ENCODE measurements at places on chromosomes 3 and 15. TPM values are rescaled to one million over a fixed set of nuclear protein-coding genes. Genes with fewer than 3 reads are reported as not detected.
A peak's percentile ranks its signal among the peaks of the same experiment; 100 is the strongest.

GRCh38 chr3:10279384-10280176 is 13.2 kb downstream of the GHRL start:
- no peaks in the 10 kb centered on the region for H3K27me3 ChIP-seq
- H3K4me1 ChIP-seq, result peaks cover 4% of the 10 kb centered on the region
- peaks cover 71% of the 10 kb centered on the region for H3K36me3 ChIP-seq
- DNase-seq, result no peak

DNA sequence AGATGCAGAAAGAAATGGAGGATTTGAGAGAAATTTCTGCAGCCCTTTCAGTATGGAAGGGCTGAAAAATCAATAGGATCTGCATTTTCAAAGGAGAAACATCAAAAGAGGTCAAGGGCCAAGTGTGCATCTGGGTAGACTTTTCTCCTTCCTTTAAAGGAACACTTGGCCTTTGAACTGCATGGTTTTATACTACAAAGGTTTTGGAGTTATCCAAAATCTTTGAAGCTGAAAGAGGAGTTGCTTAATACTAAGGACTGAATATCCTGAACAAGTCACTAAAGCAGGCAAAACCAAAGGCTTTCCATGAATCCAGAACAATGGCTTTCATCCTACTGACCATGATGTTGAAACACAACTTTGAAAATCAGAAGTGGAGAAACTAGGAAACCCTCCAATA is 553.7 kb upstream of the LMCD1 start:
- no peak for DNase-seq
- no peaks in the 10 kb centered on the region for H3K27me3 ChIP-seq
- no peak overlapping the region for H3K27ac ChIP-seq
- no peak overlapping the region for H3K4me3 ChIP-seq
- H3K36me3 ChIP-seq, result no peaks in the 10 kb centered on the region

DNA sequence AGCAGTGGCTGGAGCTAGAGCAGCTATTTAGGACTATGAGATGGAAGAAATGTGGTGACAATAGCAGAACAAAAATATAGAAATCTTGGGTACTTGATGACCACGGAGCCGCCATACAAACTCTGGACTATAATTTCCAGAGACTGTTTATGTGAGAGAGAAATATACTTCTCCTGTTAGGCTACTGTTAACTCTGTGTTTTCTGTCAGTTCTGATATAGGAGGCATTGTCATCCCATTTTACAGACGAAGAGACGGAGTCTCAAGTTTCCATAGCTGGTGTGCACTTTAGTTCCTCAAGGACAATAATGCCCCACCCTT is 22.8 kb upstream of the RFTN1 start:
- H3K4me3 ChIP-seq, result no peak overlapping the region
- H3K36me3 ChIP-seq, result no peaks in the 10 kb centered on the region
- H3K27ac ChIP-seq, result no peak overlapping the region
- no peak for DNase-seq

GRCh38 chr15:25243800-25244097 is 195.1 kb downstream of the UBE3A start:
- H3K36me3 ChIP-seq, result no peaks in the 10 kb centered on the region
- no peak for DNase-seq
- H3K4me3 ChIP-seq, result no peak overlapping the region
- no peaks in the 10 kb centered on the region for H3K4me1 ChIP-seq
- no peak overlapping the region for H3K27ac ChIP-seq

GRCh38 chr3:150956376-150956775 is 16.2 kb downstream of the CLRN1 start:
- H3K36me3 ChIP-seq, result no peaks in the 10 kb centered on the region
- no peak overlapping the region for H3K4me3 ChIP-seq
- H3K4me1 ChIP-seq, result no peaks in the 10 kb centered on the region

- H3K4me3 ChIP-seq, result no peak overlapping the region
- H3K27ac ChIP-seq, result no peak overlapping the region
- DNase-seq, result no peak
These were observed 458.1 kb upstream of the NR2F2 start for GRCh38 chr15:95872366-95872771.

- no peak overlapping the region for H3K27ac ChIP-seq
- H3K36me3 ChIP-seq, result no peaks in the 10 kb centered on the region
- no peaks in the 10 kb centered on the region for H3K27me3 ChIP-seq
- H3K4me1 ChIP-seq, result peaks cover 61% of the 10 kb centered on the region
These were observed 129.6 kb downstream of the FOXP1 start for GRCh38 chr3:71453822-71454511.

DNA sequence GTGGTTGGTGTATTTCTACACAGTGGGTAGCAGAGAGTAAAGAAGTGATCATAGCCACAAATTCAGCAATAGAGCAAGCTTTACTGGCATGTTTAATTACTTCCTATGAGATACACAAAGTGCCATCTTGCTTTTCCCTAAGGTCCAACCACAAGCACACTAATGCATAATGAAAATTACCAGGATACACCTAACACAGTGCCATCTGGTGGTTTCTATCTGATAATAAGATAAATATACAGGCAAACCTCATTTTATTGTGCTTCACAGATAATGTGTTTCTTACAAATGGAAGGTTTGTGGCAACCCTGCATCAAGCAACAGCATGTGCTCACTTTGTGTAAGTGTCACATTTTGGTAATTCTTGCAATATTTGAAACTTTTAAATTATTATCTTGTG is 223.0 kb downstream of the NSUN3 start:
- H3K27me3 ChIP-seq, result no peaks in the 10 kb centered on the region
- no peaks in the 10 kb centered on the region for H3K4me1 ChIP-seq
- no peak for DNase-seq

- H3K27ac ChIP-seq, result no peak overlapping the region
- H3K4me3 ChIP-seq, result no peak overlapping the region
- H3K4me1 ChIP-seq, result no peaks in the 10 kb centered on the region
- no peaks in the 10 kb centered on the region for H3K27me3 ChIP-seq
These were observed 242.7 kb upstream of the TTC14 start for GRCh38 chr3:180359061-180359952.

DNA sequence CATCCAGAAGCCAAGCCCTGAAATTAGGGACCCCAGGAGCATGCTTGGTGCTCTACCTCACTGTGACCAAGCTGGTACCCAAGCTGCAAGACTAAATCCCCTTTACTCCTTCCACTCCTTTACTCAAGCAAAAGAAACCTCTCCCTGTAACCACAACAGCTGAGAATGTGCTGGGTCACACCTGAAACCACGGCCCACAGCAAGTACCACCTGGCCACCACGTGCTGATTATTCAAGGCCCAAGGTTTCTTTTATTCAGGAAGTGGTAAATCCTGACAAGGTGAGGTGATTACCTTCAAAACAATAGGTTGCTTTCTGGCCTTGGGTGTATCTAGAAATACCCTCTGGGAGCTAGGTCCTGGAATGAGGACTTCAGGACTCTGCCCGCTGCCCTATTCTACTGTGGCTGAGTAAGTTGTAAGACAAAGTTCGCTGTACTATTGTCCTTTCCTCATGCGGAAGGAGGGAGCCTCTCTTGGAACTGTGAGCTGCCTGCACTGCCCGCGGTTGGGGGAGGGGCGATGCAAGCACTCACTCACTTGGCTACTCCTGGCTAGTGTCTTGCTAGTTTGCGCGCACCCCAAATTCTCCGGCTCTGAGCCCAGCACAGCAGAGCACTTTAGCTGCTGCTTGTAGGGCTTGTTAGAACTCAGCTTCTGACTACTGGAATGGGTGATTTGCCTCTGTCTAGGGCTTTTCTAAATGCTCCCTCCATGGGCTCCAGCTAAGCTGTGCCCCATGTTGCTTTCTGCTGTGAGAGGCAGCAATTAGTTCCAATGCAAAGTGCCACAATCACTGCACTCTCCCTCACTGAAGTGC is 487.1 kb upstream of the CNTN3 start:
- H3K27ac ChIP-seq, result no peak overlapping the region
- no peak for DNase-seq
- no peaks in the 10 kb centered on the region for H3K36me3 ChIP-seq
- no peaks in the 10 kb centered on the region for H3K4me1 ChIP-seq

DNA sequence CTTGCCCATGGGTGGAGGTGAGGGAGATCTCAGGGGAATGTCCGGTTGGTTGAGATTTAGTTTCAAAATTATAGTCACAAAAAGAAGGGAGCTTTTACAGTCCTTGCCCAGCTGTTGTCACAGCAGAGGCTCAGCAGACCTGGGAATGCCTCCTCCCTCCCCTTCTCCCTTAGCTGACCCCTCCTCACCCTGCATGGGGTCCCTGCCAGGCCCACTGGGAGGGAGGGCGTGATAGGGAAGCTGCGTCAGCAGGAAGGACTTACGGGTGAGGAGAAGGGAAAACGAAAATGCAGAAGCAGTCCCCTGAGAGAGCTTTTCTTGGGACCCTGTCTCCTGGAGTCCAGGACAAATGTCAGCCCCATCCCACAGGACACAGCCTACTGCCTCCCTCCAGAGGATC is 18.9 kb downstream of the SCN5A start:
- H3K4me1 ChIP-seq, result peaks cover 51% of the 10 kb centered on the region
- H3K36me3 ChIP-seq, result no peaks in the 10 kb centered on the region
- H3K4me3 ChIP-seq, result no peak overlapping the region
- no peaks in the 10 kb centered on the region for H3K27me3 ChIP-seq
- H3K27ac ChIP-seq, result peak overlapping the region; percentile 20

DNA sequence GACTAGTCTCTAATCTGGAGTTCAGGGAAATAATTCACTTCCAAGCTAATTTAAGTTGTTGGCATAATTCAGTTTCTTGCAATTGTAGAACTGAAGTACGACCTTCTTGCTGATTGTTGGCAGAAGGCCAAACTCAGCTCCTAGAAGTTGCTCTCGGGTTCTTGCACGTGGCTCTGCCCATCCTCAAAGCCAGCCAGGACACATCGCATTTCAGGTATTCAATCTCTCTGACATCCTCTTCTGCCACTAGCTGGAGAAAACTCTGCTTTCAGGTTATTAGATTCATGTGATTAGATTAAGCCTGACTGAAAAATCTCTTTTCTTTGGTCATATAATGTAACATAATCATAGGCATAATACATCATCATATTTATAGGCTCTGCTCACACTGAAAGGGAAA is 362.0 kb downstream of the ZPLD1 start:
- H3K36me3 ChIP-seq, result no peaks in the 10 kb centered on the region
- no peak overlapping the region for H3K27ac ChIP-seq
- no peak overlapping the region for H3K4me3 ChIP-seq
- DNase-seq, result no peak
- H3K4me1 ChIP-seq, result no peaks in the 10 kb centered on the region
- no peaks in the 10 kb centered on the region for H3K27me3 ChIP-seq

GRCh38 chr15:84857418-84858004 is 27.0 kb upstream of the SLC28A1 start:
- no peak overlapping the region for H3K4me3 ChIP-seq
- peaks cover 67% of the 10 kb centered on the region for H3K36me3 ChIP-seq
- H3K27me3 ChIP-seq, result no peaks in the 10 kb centered on the region
- peaks cover 51% of the 10 kb centered on the region for H3K4me1 ChIP-seq
- DNase-seq, result peak; percentile 43
- H3K27ac ChIP-seq, result no peak overlapping the region

DNA sequence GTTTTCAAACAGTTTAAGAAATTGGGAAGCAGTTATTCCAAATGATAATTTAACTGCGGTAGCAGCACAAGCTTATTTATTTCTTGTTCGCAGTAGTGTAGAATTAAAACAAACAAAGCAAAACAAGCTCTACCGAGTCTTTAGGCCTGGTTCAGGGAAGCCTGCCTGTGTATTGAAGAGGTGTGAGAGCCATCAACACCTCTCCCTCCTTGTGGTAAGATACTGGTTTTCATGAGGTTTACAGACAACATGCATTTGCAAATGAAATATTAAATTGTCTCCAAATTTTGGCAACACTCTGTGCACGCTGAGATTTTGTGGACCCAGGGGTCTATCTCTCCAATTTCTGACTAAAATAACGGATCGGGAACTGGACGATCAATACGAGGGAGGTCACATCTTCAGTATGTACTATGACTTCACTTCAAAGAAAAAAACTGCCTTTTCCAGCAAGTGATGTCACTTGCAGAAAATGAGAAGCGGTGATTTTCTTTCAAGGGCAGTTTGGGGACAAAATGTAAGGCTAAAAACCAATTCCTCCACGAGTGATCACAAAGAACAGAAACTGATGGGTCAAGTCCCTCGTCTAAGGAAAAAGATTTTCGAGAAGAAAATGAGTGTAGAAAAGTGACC is 721 bp downstream of the ATR start:
- no peak for DNase-seq
- peak overlapping the region; percentile 90 for H3K27ac ChIP-seq
- H3K4me1 ChIP-seq, result peaks cover 5% of the 10 kb centered on the region
- no peaks in the 10 kb centered on the region for H3K27me3 ChIP-seq

DNA sequence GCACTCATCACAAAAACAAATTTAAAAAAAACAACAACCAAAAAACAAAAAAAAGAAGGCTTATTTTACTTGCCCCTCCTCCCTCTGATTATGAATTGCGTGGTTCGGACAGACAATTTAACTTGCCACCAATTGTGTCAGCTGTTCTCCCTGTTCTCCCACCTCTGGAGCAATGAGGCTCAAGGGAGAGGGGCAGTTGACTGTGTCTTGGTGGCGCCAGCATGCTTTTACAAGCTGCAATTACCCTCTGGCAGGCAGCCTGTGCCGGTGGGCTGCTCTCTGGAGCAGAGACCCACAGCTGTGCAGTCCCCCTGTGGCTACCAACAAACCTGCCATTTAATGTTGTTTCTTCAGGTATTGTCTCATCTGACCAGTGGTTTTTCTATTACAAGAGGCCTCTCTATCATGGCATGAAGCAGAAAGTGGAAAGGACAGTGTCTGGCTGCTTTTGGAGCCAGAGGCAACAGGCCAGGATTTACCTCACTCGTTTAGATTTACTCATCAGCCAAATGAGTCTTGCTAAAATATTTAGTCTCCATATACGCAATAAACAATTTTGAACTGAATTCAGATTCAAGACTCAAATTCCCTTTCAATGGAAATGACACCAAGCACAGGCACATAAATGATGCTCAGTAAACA is 192.0 kb upstream of the TPRG1 start:
- no peaks in the 10 kb centered on the region for H3K27me3 ChIP-seq
- no peak overlapping the region for H3K4me3 ChIP-seq
- no peaks in the 10 kb centered on the region for H3K36me3 ChIP-seq

DNA sequence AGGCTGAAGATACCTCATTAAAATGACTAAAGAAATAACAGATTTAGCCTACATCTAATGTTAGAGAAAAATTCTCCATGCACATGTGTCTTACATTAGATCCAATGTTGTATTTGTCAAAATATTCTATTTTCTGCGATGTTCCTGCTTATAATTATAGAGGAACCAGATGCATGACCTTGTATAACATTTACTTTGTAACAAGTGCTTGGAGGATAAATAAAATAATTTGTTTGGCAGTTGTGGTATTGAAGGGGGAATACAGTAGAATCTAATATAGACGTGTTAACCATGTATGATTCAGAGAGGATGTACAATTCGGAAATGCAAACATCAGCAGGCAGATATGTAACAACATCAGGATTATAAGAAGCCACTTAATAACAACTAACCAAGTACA is 922.2 kb downstream of the TUSC7 start:
- no peaks in the 10 kb centered on the region for H3K27me3 ChIP-seq
- no peaks in the 10 kb centered on the region for H3K36me3 ChIP-seq
- no peak overlapping the region for H3K4me3 ChIP-seq

Gene ITPKA
- 4.9 TPM for total RNA-seq

Gene C3orf85
- total RNA-seq, result not detected

Gene SERINC4
- 0.25 TPM for total RNA-seq

Gene RHOV
- total RNA-seq, result not detected

Gene FBXO40
- 104 TPM for total RNA-seq

Gene PIGBOS1
- total RNA-seq, result 8.1 TPM
